ENCODE measurements at places on chromosomes 1 and 21. TPM values are rescaled to one million over a fixed set of nuclear protein-coding genes. Genes with fewer than 3 reads are reported as not detected.

PLD5 gene
- not detected for total RNA-seq

GRCh38 chr1:93031711-93032110 is 47.4 kb upstream of the MTF2 start:
- DNase-seq = no peak

- DNase-seq = no peak
Observed at GRCh38 chr1:117174851-117175250, 35.9 kb downstream of the VTCN1 start.

GRCh38 chr1:151867321-151867720 is 13.8 kb upstream of the THEM5 start:
- no peak for DNase-seq

DNA sequence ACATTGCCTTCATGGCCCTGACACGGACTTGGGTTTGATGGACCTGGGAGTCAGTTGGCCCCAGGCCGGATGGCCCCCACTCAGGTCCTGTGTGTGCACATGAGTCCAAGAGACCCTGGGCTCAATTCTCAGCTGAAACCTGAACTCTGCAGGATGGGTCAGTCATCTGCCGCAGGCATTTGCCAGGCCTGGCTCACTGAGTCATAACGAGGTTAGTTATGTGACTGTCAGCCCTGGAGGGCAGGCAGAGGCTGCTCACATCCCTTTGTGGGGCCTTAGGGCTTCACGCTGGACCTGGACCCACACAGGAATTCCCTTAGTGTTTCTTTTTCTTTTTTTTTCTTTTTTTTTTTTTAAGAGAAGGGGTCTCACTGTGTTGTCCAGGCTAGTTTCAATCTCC is 46.5 kb downstream of the PSMG1 start:
- peak; percentile 73 for DNase-seq
